ENCODE measurements at places on chromosomes 7 and 10.

DNA sequence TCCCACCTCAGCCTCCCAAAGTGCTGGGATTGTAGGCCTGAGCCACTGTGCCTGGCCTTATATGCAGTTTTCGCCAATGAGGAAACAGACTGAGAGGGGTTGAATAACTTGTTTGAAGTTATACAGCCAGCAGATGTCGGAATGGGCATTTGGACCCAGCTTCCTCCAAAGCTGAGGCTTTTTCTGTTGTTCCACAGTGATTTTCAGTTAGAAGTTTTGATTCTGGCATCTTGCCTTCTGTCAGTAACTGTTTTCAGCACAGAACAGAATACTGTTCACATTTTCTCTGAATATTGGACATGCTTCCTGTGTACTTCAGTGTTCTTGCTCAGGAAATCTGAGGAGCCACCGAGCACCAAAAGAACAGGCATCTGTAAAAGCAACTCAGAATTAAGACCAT, 287.2 kb downstream of the CAMK1D start:
- DNase-seq, result no peak

DNA sequence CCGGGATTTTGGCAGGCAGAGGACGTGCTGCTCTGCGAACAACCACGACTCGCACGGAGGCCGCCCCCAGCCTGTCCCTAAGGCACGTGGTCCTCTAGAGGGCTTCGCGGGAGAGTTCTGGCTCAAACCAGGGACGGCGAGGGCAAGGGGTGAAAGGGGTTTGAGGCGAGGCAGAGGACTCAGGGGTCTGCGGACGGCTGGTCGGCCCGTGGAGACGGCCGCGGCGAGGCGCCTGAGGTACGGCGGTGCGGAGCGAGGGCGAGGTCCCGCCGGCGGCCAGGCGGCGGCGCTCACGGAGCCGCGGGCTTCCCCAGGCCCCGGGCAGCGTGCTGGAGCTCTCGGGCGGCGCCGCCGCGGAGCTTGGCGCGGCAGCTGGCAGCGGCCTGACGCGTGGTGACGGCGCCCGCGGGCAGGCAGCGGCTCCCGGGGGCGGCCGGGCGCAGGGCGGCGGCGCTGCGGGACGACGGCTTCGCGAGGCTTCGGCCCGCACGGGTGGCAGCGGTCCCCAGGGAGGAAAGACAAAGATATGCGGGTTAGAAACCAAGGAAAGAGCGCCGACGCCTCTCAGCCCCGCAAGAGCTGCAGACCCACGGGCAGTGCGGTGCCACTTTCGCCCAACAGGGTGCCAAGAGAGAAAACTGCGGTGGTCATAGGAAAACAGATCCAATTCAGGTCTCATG, 44.8 kb downstream of the ZNF800 start:
- peak; percentile 77 for DNase-seq

DNA sequence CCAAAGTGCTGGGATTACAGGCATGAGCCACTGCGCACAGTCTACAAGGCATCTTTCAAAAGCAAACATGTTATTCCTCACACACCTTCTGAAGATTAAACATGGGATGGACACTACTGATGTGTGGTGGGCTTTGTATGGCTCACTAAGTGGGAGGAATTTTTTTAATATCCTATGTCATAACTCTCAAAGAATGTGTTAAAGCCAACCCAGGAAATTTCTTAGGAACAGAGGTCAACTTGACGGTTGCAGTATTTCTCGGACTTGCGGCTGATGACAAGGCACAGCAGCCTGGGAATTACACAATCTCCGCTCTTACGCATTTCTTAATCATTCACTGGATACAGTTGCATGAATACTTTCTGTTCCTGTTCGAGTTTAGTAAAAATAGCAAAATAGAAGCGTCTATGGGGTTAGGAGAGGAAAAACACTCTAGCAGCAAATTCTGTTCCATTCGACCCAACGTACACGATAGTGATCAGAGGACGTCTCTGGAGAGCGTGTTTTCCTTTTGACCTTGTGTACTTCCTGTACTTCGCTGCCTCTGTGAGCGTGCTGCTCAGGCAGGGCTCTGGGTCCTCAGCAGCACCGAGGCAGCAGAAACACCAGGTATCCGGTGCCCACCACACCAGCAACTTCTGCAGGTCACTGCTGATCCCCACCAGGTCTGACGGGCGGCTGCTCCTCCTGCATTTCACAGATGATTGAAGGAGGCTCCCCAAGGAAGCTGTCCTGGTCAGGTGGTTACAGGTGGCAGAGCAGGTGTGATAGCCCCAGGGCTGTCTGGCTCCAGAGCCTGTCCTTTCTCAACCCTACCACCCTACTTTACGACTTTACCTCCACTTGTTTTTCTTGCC, 26.4 kb upstream of the SRGN start:
- peak; percentile 93 for DNase-seq

DNA sequence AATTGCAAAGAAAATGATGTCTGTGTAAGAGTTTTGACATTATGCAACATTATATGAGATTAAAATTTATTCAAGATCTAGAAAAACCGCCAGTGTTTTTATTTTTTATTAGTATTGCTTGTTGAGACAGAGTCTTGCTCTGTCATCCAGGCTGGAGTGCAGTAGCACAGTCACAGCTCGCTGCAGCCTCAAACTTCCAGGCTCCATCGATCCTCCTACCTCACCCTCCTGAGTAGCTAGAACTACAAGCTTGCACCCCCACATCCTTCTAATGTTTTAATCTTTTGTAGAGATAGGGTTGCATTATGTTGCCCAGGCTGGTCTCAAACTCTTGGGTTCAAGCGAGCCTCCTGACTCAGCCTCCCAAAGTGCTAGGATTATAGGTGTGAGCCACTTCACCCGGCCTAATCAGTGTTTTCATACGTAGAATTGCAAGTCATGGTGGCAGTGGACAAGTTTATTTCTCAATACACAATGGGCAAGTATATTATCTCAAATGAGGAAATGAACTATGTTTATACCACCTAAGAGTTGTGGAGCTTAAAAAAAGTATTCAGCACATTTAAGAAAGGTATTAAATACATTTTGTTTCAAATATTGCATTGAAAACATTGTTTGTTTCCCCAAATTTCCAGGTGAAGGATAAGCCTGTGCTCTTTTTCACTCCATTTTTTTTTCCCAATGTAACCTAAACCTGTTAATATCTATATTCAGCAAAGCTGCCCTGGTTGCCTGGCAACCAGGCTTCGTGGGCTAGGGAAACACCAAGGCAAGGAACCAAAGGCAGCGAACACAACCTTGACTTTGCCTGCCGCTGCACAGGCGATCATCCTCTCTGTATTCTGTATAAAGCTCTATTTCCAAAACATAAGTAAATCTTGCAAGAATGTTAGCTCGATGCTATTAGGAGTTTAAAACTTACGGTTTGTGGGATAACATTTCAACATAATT, 163.9 kb downstream of the CACNB2 start:
- DNase-seq, result no peak

GRCh38 chr7:48441848-48442492, 270.7 kb downstream of the ABCA13 start:
- no peak for DNase-seq

- no peak for DNase-seq
Measured at GRCh38 chr7:98875501-98875900, 2.8 kb upstream of the TRRAP start.

GRCh38 chr10:2927958-2928840, 139.1 kb upstream of the PFKP start:
- peak; percentile 82 for DNase-seq

All from adipocyte (in vitro differentiated cells).